HT1080 (cell line): ENCODE measurements at places on chromosomes 12 and 14.

DNA sequence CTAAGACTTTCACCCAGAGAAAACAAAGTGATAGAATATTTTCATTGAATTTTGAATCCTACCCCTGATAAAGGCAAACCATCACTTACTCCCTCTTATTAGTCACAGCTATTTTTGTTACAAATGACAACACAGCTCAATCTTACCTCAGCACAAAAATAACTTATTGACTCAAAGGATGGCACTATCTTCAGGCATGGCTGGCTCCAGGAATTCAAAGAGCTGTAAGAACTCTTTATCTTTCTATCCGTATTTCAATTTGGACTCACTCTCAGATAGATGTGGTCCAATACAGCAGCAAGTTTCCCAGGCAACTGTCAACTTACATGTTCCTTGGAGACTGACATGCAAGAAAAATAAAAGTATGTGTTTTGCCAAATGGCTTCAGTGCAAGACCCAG is 709.4 kb upstream of the MDGA2 start:
- no peak for DNase-seq

DNA sequence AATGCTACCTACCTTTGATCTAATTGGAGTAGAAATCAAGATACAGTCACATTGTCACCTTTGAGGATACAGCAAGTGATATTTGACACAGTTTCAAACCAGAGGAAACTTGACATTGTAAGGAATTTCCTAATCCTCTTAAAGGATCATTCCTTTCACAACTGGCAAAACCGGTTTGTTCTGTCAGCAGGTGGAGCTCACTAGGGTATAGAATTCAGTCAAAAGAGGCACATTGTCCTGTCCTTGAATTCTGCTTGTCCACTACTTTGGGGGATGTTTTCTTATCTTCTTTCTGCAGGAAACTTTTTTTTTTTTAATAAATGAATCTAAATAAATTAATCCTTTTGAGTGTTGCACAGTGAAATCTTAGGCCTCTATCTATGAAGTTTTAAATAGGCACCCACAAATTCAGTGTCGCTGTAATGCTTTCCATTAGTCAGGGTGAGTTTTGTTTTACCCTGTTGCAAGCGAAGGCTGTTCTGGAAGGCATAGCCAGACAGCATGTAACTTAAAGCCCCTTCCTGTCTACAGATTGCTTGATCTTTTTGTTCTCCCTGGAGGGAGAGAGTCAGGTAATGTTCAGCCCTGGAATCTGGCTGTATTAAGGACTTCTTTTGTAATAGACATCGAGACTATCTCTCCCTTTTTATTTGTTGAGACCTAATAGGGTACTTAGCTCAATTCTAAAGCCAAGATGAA is 285.0 kb upstream of the RGS6 start:
- DNase-seq: no peak

DNA sequence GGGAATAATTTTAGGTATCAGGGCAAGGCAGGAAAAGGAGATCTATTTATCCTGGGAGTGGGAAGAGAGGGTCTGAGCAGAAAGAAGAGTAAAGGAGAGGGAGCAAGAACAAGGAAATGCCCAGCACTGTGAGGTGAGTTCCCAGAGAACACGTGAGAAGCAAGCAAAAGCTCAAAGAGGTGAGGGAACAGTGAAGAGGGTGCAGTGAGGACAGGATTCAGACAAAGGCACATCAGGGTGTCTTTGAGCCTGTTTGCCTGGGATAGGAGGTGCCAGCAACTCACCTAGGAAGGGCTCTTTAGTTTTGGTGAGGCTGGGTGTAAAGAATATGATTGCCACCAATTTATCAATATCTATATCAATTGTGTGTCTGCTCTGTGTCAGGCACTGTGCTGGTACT is 88.9 kb upstream of the NRXN3 start:
- no peak for DNase-seq

DNA sequence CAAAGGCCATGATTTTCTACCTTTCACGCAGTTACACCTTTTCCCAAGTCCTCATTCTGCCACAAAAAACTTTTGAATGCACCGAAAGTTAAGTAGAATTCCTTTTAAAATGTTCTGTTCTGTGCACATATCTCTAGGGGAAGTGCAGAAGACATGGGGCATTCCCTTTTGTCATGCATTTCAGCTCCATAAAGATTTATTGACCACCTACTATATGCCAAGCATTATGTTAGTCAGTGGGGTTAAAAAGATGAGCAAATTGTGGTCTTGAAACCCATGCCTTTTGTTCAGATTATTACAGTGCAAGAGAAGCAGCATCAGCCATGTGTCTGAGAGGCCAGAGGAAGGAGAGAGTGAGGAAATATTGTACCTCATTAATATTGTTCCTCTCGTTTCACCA is 338.5 kb downstream of the RGS6 start:
- no peak for DNase-seq

DNA sequence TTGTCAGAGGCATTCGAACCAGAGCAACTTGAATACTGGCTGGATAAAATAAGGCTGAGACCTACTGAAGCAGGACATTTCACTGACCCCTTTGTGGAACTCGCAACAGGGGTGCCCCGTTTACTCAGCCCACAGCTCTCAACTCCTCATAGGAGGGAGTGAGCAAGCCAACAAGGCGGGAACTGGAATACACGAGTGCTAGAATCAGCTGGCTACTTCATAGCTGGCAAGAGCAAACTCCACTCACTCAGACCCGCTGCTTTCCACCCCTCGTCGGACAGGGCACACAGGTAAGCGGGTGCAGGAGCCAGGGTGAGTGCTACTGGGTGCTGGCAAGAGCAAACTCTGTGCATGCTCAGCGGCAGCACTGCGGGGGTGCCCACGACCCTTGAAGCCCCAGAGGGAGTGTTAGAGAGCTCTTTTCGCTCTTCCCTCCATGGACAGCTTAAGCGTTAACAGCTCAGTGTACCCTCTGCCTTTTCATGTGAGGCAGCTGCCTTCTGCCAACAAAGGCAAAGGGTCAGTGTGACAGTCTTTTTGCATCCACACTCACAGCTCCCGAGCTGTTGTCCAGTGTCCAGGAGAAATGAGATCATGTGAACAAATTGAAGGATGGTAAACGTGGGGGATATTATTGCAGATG is 15.7 kb downstream of the CAPZA3 start:
- DNase-seq: no peak

DNA sequence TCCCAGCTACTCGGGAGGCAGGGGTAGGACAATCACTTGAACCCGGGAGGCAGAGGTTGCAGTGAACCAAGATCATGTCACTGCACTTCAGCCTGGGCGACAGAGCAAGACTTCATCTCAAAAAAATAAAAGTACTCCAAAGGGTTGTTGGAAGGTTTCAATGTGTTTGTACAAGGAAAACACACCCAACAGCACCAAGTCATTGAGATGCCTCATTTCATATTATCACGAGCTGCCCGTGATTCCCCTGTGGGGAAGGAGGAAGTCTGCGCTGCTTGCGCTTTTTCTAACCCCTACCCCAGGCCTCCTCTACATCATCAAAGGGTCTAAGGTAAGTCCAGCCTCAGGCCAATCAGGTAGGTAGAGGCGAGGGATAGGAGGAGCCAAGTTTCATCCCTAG is 73.6 kb downstream of the KDM2B start:
- DNase-seq: no peak

GRCh38 chr12:646442-647384 is 16.5 kb downstream of the NINJ2 start:
- DNase-seq: no peak

DNA sequence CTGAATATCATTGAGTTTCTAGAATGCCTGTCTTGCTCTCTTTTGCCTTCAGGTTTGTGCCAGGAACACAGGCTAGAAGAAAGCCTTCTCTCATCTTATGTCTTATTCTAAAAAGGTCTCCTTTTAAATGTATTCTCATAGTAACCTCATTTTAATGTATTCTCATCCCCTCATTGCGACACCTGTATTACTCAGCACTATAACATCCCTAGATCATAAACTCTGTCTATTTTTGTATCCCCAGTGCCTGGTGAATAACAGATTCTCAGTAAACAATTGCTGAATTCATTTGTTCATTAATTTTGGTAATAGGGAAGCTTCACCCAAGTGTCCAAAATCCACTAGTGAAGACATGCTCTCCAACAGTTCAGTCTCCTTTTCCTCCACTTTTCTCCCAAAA is 8.8 kb upstream of the LRRK2 start:
- DNase-seq: no peak

- DNase-seq: no peak
Observed at GRCh38 chr12:107275530-107275929, 182.2 kb upstream of the CRY1 start.

GRCh38 chr14:102697501-102697900 is 79.7 kb upstream of the TRAF3 start:
- DNase-seq: no peak

GRCh38 chr12:103688376-103689063 is 101.4 kb downstream of the STAB2 start:
- no peak for DNase-seq

- DNase-seq: peak; percentile 79
Observed at GRCh38 chr12:89181271-89181920, 170.9 kb downstream of the DUSP6 start.

- DNase-seq: no peak
Observed at GRCh38 chr14:82915381-82915780, 1381.7 kb upstream of the SEL1L start.

DNA sequence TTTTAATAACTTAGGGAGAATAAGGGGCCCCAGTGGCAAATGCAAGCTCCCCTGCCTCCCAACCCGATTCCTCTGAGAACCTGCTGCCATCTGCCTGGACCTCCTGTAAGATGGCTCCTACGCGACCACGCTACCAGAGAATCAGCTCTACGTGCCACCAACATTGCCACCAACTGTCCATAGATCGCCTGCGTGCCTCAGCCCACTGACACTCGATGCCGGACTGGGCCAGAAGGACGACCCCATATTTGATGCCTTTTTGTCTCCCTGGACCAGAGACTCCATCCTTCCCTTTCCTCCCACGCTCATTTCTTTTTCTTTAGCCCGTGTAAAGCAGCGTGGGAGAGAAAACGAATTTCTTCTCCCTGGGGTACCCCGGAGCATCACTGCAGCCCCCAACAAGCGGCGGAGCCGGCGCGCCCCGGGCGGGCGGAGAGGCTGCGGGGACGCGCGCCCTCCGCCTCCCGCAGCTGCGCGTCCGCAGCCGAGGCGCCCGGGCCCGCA is 565 bp upstream of the KLHL42 start:
- no peak for DNase-seq

DNA sequence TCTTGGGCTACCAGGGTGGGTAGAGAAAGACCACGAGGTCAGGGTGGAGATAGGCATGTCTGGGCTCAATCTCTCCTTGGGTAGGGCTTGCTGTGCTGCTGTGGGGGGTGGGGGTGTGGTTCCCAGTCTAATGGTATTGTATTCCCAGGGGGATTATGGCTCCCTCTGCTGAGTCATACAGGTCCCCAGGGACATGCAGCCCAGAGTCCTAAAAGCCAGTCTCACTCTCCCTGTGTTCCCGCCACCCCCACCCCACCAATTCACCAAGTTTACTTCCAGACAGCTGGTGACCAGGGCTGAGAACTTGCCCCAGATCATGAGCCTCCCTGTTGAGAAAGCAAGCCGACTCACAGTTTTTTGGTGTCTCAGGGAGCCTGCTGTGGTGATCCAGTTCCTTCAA is 367.6 kb downstream of the C12orf75 start:
- no peak for DNase-seq
